ENCODE measurements at places on chromosomes 6 and 20.

DNA sequence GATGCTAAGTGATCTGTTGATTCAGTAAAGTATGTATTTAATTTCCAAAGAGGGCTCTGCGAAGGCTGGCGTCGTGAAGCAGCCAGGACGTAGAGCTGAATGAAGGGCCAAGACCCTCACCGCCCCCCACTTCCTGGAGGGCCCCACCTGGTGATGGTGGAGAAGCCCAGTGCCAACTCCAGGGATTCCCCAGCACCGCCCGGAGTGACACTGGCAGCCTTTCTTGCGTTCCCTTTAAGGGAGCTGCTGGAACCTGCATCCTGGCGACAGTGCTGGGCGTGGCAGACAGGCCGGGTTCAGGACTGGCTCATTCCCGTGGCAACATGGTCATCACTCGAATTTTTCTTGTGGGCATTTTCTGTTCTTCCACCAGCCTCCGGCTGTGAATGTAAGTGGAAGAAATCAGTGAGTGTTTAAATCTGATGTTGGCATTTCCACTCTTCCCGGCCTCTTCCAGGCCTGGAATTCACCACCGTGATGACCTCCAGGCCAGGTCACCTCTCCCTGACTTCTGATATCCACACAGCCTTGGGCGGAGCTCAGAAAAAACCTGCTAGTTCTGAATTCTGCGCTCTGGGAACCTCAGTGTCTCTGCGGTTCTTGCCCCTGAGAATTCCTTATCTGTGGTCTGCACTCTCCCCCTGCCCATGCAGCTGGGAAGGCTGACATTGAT, 57.4 kb upstream of the DACT2 start:
- DNase-seq: no peak

GRCh38 chr6:107894809-107895396, 63.1 kb downstream of the SEC63 start:
- peak; percentile 77 for DNase-seq

DNA sequence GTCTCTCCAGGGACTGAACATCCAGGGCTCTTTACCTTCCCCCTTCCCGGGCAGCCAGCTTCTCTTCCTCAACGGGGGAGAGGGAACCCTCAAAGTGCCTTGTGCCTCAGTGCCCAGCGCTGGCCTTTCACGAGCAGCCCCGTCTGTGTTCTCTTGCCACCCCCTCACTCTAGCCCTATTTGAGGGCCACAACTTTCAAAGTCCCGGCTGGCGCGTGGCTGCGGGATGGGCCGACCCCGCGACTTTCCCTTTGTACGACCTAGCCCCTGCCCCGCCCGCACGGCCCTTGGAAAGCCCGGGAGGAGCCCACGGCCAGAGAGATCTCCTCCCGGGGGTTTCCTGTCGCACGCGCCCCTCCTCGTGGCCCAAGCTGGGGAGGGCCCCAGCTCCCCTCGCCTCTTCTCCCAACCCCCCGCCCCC, 559 bp downstream of the SCRT2 start:
- DNase-seq: no peak

DNA sequence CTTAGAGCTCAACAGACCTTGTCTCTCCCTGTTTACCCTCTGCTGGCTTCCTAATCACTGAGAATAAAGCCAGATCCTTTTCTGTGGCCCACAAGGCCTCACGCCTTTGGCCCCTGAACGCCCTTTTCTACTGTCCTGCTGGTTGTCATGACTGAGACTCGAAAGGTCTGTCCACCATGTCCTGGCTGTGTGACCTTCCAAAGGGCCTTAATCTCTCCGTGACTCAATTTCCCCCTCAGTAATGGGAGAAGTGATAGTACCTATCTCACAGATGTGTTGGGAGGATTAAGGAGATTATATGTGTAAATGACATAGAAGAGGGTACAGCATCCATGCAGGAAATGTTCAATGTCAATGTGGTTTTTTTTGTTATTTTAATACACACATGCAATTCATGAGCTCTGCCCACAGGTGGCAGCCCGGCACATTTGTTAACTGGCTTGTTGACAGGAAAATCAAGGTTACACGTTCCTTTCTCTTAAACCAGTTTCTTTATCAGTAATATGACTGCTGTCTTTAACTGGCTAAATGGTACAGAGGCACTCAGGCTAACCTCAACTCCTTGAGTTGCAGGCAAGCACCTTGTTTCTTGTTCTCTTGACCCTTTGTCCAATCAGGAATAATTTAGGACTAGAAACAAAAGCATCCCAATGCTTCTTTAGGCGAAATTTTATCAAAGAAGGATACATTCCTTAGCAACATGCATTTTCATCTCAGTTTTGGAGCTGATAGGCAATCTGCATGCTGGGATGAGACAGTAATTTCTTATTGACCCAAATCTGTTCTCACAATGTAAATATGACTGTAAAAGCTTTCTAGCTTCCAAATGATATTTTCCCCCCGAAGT, 16.6 kb downstream of the SLC22A1 start:
- DNase-seq: peak; percentile 46

DNA sequence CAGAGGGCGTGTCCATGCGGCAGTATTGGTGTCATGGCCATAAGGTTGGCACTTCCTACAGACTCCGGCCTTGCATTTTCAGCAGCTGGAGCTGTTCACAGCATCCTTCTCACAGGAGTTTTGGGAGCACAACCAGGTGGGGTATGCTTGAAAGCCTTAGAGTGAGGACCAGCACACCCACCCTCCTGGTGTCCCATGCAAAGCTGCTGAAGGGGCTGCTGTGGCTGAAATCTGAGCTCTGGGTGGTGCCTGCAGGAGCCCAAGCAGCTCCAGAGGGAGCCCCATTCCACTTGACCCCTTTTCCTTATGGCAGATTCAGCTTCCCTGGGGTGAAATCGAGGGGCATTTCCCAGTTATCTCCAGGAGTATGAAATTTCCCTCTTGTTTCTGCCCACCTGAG, 74.0 kb upstream of the BHLHE23 start:
- no peak for DNase-seq

GRCh38 chr6:82370788-82371187, 7.2 kb downstream of the TPBG start:
- DNase-seq: no peak

DNA sequence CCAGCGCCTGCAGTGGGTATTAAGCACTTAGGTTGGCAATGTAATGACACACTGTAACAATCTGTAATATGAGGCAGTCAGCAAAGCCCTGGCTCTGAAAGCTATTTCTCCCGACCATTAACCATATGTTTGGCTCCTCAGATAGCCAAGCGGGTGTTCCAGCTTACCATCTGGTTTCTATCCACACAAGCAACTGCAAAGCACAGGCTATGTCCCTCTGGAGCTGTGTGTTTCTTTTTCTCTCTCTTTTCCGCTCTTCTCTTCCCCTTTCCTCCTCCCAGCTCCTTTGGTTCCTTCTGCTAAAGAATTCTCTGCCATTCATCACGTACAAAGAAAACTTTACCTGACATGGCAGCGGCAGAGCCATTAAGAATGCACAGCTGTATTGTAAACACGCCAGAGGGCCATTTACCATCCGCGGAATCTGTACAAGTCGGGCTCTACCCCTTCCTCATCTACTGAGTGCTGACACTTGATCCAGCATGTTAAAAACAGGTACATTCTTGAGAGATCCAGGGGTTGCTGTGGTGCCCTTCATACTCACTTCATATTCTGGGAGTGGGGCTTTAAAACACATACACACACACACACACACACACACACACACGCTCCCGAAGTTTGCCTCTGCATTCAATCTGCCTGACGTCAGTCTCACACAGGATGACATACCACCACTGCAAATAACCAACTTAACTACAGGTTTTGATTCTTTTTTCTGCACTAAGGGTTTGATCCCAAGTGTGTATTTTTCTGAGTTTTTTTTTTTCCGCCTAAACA, 77.2 kb downstream of the BACH2 start:
- no peak for DNase-seq

- no peak for DNase-seq
Observed at GRCh38 chr6:4136354-4136831, 1.0 kb upstream of the ECI2 start.

All from B cell (primary cell).